ENCODE measurements at places on chromosomes 12 and 14.

DNA sequence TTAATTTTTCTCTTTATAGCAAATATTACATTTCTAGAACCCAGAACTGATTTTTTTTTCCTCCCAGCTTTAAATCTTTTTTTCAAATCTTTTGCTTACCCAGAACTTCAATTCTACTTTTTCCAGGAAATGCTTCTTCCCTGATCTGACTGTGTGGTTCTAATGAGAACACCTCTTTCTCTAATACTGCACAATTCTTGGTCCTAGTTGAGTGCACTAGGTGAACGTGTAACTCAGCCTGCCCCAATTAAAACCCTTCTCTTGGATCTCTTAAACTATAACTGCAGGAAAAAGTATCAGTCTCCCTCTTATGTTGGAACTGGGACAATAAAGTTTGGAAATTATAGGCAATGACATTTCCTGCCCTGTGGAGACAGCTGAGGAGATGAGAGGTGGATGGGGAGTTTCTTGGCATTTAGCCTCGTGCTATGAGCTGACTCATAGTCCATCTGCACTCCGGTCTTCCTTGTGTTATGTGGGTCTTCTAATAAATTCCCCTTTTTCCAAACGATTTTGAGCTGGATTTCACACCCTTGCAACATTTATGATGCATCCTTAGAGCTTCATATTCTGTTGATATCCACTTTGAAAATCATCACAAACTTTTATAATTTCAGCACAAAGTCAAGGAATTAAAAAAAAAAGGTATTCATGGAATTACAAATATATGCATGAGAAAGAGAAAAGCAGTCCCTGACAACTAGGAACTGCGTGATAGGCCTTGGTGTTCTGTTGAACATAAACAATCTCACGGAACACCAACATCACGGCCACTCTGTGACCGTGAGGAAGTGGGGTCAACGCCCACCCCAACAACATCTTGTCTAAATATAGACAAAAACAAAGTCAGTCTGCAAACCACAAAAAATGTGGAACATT is 52.4 kb downstream of the BRMS1L start:
- no peak for DNase-seq

DNA sequence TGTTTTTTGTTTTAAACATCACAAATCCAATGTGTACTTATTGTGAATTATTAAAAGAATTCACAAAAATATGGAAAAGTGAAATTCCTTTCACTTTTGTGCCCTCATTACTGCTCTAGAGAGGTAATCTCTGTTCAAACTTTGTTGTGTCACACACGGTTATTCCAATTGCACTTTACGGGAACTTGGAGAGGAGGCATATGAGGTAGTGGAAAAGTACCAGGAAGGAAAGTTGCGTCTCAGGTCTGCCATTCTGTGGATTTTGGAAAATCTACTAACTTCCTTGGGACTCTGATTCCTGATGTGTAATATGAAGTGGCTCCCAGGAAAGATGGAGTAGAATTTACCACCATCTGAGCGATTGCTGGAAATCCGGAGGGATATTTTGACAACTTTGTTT is 90.9 kb upstream of the DCN start:
- no peak for DNase-seq

DNA sequence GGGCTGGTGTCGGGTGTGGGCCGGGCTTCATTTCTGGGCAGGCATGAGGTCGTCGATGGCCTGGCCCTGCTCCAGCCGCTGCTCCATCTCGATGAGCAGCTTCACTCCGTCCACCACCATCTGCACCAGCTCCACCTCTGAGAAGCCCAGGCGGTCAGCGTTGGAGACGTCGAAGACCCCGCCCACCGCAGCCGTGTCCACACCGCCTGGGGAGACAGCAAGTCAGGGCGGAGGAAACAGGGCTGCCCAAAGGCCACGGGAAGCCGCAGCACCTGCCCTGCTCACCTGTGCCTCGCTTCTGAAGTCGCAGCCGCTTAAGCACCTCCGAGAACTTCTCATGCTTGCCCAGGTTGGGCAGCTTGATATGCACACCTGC is 2.8 kb downstream of the CKB start:
- DNase-seq: no peak

GRCh38 chr12:110849221-110849620 is 2.4 kb downstream of the CCDC63 start:
- no peak for DNase-seq

GRCh38 chr12:26157001-26157400 is 32.2 kb upstream of the BHLHE41 start:
- no peak for DNase-seq

GRCh38 chr12:53098354-53098981 is 1.0 kb downstream of the IGFBP6 start:
- no peak for DNase-seq

DNA sequence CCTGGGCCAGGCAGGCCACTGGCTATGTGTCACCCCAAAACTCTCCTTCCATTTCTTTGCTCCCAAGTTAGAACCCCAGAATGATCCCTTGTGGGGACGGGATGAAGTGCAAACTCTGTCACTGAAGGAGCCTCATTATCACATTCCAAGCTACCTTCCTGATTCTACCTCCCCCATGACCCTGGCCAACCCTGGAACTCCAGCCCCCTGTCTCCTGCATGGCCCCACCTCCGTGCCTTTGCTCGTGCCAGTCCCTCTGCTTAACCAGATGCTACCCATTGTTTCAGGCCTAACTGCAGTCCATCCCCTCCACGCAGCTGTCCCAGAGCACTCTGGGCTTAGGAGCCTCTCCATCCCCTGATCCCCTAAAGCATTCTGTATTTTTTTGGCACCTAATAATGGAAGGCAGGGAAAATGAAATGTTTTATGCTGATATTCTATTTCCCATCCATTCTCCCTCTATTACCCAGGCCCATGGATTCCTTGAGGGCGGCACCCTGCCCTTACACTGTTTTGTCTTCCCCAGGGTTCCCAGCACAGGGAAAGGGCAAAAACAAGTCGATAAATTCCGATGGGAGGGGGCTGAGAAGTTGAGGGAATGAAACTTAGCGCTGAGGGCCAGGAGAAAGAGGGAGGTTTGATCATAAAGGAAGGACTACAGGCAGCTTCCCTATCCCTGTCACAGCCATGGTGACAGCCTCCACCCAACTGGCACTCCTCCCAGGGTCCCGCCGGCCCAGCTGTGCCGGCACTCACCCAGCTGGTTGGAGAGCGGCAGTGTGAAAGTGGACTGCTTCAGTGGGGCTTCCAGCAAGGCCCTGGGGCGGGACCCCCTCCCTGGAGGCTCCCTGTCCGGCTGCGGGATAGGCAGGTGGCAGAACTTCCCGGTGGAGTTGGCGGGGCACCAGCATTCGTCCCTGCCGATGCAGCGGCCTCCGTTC is 58.1 kb downstream of the ISCA2 start:
- DNase-seq: no peak

GRCh38 chr14:103456167-103456835 is 66.3 kb downstream of the CKB start:
- DNase-seq: no peak

DNA sequence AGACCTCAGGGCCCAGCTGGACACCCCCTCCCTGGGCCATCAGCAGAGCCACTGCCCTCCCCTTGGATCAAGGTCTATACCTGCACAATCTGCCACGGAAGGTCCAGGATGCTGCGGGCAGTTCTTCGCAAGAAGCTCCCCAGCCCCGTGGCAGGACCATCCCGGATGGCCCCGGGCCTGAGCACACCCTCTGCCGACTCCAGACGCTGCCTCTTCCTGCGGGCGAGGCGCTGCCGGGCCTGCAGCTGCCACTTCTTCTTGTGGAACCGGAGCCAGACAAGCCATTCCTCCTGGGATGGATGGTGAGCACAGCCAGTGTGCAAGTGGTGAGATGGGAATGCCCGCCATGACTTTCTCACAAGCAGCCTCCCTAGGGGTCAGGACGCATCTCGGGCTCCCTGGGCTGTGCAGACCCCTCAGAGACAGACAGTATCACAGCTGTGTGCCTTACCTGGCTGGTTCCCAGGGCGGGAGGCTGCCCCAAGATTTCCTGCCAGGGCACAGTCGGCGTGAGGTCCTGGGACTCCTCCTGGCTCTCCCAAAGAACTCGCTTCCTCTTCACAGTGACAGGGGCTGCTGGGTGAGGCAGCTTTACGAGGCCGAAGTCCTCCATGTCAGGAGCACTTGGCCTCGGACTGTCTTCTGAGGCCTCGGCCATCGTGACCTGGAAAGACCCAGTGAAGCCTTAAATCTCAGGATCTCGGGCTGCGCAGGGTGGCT is 30.8 kb downstream of the P2RX2 start:
- DNase-seq: no peak

DNA sequence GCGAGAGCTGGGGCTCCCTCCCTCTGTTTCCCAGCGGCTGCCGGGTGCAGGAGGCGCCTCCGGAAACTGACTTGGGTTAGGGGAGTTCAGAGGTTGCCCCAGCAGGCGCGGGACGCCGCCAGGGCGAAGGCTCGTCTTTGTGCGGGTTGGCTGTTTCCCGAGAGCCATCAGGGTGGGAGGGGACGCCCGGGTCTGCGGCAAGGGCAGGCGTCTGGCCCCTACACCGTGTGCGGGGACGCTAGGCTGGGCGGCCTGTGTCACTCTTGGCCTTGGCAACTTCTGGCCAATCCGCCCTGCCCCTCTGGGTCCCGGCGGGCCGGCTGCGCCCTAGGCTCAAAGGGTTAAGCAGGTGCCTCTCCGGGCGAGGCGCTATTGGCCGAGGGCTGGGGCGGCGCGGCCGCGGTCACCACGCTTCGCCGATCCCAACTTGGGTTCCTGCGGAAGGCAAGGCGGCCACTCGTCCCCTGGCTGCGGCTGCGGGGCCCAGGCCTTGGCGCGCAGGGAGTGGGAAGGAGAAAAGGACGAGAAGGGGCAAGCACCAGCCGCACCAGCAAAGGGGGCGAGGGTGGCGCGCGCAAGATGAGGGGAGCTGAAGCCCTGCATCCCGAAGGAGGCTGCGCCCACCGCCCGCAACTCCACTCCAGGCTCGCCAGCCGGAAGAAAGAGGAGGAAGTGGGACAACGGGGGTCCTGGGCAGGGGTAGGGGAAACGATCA is 5.6 kb upstream of the NPAS3 start:
- DNase-seq: no peak

DNA sequence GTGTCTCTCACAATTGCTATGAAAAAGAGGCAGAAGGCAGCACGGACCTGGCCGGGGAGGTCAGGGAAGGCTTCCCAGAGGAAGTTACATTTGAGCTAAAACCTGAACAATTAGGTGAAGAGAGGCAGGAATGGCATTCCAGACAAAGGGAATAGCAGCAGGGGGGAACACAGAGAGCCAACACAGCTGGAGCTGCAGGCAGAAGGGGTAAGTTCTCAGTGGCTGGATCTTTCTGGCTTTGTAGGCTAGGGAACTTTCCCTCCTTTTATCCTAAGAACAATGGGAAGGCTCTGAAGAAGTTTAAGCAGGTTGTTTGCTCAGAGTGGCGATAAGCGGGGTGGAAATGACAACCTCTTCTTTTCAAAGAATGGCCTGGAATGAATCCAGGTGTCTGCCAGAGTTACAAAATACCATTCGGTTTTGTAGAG is 100.0 kb downstream of the PRIMA1 start:
- DNase-seq: no peak

DNA sequence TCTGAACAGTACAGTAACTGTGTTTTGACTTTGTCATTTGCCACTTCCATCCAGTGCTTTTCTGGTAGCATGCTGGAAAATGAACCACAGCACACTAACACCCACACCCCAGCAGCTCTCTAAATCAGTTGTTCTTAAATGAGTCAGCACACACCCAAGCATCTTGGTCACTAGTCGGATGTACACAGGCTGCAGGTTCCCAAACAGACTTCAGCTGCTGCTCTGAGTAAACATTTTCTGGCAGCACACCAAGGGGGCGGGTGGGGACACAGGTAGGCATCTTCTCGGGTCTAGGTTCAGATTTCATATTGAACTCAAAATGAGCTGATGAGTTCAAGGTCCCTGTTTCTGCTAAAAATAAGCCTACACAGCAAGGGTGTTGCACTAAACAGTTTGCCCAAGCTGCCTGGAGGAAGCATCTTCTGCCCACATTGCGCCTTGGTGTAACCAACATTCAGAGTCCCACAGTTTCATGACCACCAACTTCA is 39.8 kb downstream of the IFNG start:
- DNase-seq: no peak

DNA sequence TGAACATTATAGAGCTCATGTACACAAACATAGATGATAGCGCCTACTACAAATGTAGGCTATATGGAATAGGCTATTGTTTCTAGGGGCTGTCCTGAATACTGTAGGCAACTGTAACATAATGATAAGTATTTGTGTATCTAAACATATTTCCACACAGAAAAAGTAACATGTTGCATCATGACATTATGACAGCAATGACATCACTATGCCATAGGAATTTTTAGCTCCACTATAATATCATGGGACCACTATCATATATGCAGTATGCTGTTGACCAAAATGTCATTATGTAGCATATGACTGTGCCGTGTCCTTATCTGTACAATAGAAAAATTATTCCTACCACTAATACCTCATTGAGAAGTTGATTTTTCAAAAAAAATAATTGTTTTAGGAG is 96.7 kb upstream of the SSTR1 start:
- DNase-seq: no peak

GRCh38 chr14:78725086-78725485 is 554.9 kb downstream of the NRXN3 start:
- DNase-seq: no peak

DNA sequence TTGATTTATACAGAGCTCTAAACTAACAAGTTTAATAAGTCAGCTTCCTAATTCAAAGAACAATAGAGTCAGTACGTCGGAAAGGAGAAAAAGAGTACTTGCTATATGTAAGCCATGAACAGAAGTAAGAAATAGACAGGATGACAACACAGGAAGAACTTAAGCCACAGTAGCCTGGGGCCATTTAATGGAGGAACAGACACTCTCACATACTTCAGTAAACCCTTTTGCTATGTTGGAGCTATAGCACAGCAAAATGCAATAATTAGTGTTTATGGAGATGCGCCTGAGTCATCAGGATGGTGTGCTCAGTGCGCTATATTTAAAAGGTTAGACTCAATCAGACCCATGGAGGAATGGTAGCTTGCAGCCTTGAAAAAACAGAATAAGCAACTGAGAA is 61.0 kb downstream of the SRGAP1 start:
- DNase-seq: no peak

- no peak for DNase-seq
These were observed 5.9 kb downstream of the GNPTAB start for GRCh38 chr12:101824831-101825230.

Measured in activated naive CD4-positive, alpha-beta T cell (primary cell).